NCI-H1694 (cell line): ENCODE measurements at places on chromosomes 3 and 15.

GRCh38 chr15:35061161-35061824 is 23.8 kb downstream of the NANOGP8 start:
- DNase-seq = no peak

DNA sequence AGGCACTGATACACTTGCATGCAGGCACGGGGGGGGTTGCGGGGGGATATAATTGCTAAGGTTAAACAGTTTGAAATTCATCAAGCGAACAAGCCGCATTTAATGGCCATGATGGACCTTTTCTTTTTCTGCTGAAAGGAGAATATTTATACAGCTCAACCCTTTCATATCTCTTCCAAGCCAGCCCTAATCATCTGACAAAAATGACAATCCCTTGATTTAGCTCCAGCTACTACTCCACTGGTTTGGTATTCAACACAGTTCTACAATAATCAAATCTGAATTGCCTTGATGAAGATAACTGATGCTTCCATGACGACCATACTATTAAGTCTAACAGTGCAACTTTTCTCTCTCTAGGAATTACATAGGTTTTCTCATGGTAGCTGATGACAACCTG is 374.9 kb downstream of the PLCL2 start:
- DNase-seq = no peak

DNA sequence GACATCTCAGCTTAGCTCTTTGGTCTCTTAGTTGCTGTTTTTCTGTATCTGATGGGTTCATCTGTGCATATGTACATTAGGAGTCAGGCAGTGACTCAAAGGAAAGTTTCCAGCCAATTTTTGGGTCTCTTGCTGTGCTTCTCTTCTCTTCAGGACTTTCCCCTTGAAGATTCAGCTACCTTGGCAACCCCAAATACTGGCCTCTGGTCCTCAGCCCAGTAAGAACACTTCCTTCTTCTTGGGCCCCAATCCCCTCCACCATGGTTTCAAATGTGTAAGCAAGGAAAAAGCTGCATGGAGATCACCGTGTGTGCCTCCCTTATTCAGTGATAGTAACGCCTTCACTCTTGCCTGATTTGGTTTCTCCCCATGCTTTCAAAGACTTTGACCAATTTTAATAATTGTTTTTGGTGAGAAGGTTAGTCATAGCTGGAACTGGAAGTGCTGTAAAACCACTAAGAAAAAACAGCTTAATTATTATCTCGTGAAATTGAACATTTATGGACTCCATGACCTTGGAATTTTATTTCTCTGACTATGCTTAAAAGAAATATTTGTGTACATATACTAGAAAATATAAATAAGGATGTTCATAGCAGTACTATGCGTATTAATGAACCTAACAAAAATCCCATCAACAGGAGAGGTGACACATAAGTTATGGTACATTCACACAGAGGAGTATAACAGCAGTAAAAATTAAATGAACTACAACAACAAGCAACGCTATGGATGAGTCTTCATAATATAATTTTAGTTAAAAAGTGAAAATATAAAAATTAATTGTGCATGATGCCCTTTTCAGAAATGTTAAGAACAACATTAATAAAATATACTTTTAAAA is 125.3 kb upstream of the BCL6 start:
- DNase-seq = no peak

DNA sequence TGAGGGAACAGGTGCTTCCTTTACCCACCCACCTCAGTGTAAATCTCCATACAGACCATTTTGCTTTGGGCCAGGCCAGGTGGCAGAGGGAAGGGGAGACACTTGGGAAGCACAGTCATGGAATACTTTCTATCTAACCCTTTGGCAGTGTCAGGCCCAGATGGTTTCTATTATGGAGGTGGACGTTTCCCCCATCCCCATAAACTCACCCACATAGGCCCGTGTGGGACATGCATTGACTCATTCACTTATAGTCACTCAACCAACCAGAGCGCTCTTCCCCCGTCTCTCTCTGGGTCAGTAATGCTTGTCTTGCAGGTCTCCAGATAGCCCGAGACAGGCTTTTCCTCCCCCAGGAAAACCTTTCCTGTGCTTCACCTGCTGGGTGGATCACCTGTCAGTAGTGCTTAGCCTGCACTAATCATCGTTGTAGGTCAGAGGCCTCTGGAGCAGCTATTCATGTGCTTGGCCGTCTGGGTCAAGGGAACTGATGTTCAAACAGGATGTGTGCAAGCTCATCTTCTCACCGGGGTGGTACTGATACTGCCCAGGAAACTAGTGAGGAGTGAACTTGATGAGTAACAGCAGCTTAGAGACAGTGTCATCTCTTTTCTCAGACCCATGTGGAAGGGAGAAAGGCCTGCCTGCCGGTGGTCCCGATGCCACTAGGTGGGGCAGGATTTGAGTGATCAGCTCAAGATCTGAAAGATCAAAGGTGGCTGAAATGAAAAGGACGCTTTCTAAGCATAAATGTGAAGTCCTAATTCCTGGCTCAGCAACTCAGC is 67.1 kb downstream of the CEMIP start:
- DNase-seq = no peak

DNA sequence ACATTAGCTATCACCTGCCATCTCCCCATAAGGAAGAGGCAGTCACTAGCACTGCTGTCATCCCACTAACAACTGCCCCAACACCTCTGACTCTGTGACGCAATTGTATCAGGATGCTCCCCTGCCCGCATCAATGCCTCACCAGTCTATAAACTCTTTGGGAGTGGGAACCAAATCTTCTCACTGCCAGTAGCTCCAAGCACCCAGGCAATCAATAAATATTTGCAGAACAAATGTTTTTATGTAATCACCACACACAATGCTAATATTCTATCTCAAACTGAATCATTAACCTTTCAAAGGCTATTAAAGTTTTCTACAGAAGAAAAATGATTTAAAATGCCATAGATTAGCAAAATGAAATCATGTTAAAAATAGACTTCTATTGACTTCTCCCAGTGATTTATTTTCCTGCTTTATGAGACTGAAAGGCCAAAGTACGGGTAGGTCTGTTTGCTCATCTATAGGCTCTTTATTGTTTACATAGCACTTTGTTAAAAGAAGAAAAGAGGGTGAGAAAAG is 131.3 kb downstream of the PLD1 start:
- DNase-seq = no peak

DNA sequence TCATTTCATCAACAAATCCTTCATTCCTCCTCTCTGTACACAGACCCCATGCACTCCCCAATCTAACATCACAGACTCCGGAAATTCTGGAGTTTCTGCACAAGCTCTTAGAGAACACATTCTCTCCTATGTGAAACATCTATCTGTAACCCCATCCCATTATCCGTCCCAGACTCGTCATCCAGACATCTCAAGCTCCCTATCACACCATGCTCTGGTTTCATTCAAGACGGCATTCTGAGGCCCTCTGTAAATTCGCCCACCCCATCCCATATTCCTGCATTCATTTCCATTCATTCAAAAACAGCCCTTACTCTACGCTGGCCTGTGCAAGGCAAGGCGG is 575 bp downstream of the LEO1 start:
- no peak for DNase-seq

GRCh38 chr3:156472150-156472549 is 82.8 kb downstream of the SSR3 start:
- no peak for DNase-seq
